ENCODE measurements at places on chromosomes 7 and 10.
A peak's percentile ranks its signal among the peaks of the same experiment; 100 is the strongest.

DNA sequence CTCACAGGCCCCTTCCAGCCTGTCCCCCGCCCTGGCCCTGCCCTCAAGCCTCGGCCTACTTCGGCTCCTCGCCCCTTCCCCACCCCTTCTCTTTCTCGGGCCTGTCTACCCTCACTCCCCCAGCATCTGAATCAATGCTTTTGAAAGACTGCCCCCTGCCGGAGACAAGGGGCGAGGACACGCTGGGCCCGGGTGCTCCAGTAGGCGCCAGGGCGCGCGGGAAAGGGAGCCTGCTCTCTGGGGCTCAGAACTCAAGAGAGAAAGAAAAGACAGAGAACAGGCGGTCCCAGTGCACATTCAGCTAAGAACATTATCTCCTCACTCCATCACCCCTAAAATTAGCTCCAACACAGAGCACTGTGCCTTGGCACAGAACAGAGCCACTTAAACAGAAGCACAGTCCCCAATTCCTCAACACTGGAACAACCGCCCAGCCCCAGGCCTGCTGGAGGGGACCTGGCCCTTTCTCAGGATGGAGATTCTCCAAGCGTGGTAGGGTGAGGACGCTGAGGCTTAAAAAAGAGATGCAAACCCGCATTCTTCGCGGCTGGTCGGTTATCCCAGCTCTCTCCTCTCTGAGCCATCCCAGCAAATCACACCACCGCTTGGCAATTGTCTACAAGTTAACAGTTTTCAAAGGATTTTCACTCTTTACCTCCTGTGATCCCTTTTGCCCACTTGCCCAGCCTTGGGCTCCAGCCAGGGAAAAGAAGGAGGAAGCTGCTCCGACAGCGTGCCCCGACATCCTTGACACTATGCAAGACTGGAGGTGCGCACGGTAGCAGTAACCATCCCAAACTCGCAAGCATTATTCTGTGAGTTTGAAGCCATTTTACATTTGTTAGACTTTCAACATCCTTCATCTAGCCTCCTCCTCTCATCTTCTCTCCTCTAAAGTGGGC lies 2.1 kb downstream of the GIGYF1 start:
- DNase-seq = peak; percentile 90

- DNase-seq = no peak
Measured at GRCh38 chr7:94962661-94963060, 55.3 kb downstream of the PPP1R9A start.

DNA sequence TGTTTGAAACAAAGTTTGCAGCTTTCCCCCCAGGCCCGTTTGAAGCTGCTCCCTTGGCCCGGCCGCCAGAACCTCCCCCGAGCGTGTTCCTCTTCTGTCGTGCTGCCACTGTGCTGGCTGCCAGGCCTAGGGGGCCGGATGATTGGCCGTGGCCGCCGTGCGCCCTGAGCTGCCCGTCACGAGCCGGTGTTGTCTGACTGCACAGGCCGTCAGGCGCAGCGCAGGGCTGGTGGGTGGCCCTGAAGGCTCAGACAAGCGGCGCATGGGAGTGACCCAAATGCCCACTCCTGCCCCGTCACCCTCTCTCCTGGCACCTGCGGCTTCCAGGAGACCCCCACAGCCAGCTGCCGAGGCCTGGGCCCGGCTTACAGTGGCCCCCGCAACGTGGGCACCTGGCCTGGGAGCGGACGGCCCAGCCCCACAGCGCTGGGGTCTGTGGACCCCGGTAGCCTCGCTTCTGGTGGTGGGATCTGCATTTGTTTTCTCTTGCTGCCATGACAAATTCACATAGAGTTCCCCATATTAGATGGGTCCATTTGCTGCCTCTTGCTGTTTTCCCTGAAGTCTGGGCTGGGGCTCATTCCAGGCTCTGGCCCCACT lies 13.1 kb downstream of the JAKMIP3 start:
- no peak for DNase-seq

DNA sequence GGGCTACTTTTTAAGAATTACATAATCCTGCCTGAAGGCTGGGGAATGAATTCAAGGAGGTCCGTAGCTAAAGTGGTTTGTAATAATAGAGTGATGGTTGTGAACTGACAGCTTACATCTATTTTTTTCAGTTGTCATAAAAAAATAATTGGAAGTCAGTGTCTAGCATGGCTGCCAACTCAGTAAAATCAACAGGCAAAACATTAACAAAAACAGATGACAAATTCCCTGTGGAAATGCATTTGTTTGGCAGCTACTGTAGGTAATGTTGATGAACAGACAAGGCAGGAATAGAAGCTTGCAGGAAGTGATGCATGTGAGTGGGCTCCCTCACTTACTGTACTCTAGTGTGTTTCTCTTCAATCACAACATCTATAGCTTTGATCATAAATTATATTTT lies 766.0 kb upstream of the POT1 start:
- DNase-seq = no peak

DNA sequence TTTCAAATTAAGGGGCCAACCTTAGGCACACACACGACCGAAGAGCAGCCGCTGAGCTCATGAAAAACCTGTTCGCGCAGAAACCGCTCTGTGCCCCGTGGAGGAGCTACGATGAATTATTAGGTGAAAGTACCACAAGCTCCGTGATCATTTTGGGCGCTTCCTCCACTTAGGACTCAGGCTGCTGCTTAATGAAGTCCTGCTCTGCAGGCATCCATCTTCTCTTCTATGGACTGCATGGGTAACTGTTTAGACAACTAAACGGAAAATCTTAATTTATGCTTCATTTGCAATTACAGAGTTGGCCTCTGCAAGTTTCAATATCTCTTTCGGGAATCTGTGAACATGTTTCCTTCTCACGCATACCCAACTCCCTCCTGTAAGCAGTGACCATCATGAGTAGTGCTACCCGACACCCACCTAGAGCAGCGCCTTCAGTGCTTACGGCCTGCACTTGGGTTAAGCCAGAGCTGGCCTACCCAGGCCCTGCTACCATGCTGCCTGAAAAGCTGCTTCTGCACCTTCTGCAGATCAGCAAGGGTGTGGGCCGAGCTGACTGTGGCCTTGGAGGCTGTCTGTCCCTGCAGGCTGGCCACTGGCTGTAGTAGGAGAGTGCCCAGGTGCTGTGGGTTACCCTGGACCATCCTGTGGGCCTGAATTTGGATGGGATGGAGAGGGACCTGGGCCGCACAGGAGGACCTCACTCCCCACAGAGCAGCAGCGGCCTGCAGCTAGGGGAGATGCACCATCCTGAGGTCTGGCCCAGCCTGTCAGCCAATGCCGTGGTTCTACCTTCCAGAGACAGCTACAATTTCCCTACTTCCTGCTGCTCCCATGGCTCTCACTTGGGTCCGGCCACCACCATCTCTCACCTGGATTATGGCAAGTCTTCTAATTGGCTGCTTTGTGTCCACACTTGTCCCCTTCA lies 36.0 kb downstream of the GNA12 start:
- DNase-seq = no peak

- DNase-seq = no peak
Measured at GRCh38 chr10:112218036-112218390, 34.4 kb upstream of the GPAM start.

- DNase-seq = no peak
Measured at GRCh38 chr7:101804967-101805366, 12.5 kb upstream of the CUX1 start.

- no peak for DNase-seq
Measured at GRCh38 chr10:129187331-129187730, 279.7 kb upstream of the MGMT start.

DNA sequence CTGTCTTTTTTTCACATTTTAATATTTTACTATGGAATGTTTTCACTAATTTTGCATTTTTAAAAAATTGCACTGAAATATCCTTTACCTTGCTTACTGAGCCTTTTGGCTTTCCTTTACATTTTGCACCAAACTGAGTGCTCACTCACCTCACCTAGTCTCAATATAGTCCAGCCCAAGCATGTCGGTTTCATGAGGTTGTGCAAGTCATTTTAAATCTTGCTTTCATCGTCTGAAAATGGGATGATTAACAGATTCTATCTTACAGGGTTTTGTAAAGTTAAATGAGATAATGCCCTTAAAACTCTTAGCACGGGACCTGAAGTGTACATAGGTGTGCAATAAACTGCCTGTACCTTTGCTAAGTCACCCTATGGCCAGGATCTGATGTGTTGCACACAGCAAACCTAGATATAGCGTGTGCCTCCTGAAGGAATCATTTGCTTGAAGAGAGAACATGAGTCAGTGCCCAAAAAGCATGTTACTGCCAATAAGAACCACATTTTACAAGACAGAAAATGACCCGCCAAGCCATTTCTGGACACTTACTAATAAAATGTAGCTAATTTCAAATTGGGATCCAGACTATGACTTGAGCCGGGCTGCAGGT lies 199.8 kb downstream of the JCAD start:
- peak; percentile 71 for DNase-seq

DNA sequence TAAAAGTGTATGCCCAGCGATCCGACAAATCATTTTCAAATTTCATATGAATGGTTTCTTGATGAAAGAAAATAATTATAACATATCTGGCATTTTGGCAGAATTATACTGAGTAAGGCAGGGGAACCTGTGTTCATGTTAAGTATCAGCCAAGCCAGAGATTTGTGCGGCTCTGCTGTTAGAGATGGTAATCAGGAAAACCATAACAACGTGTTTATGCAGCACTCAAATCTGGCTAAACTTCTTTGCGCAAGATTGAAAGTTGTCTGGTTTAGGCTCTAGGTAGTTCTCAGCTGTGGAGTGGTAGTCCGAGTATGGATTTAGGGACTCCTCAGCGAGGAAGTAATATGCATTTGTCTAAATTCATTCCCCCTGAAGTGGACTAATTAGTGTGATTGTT lies 8.9 kb upstream of the CTBP2 start:
- DNase-seq = no peak

GRCh38 chr10:114795039-114795438 lies 26.5 kb upstream of the FHIP2A start:
- peak; percentile 31 for DNase-seq

DNA sequence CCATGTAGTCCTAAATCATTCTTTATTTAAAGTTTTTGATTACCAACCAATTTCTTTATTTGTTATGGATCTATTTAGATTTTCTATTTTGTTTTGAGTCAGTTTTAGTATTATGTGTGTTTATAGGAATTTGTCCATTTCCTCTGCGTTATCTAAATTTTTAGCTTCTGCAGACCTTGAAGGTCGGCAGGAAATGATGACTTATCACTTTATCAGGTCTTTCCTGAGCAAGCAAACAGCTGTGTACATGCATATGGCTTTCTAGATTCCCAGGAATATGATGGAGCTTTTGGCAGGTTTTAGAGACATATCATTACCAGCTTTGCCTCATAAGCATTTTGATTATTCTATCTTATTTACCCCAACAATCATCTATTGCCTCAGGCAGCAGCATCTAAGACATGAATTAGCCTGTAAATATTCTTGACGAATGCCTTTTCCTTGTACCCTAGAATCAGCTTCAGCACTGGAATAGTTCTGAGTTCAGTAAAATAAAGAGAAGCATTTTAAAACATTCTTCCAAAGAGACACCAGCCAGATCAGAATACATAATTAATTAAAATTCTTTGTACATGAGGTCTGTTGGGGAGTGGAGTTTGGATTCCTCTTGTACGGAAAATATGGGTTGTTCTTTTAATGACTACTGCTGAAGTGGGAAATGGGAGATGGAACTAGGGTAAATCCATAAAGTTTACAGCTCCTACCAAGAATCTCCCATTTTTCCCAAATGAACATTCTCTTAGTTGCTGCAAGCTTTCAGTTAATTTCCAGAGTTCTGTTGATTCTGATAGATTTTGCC lies 408.8 kb upstream of the SEMA3C start:
- no peak for DNase-seq

DNA sequence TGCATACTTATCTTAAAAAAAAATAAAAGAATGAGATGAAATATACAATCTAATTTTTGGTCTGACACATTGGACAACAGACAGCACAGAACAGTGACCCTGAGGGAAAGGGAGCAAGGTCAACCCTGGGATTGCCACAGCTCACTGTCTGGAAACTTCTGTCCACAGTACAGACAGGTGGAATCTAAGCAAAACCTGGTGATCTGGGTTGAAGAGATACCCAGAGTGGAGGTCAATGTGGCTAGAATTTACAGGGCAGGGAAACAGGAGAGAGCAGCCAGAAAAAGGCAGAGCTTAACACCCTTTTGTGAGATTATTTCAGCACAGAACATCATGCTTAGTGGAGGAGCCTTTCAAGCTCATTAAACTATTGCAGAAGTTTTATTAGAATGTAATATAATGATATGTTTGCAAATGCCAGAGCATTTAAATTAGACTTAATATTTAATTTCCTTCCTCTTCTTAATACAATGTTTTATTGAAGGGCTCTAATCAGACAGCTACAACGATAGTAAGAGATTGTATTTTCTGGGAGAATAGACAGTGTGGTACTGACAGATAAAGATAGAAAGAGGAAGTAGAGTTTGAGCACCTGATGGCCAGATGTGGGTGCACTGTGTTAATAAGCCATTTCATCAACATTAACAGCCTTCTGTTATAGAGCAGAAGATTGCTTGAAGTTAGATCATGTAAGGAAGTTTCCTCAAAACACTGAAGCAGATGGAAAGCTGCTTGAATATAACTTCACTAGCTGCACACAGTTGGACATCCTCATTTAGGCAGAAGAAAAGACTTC lies 309.4 kb downstream of the HGF start:
- DNase-seq = no peak

All from astrocyte of the hippocampus (primary cell).